ENCODE measurements at places on chromosomes 2 and 18. TPM values are rescaled to one million over a fixed set of nuclear protein-coding genes. Genes with fewer than 3 reads are reported as not detected.

Gene NLRC4
- polyA plus RNA-seq = 7.3 TPM

Gene TGFA
- 2.0 TPM for polyA plus RNA-seq

Gene RIT2
- not detected for polyA plus RNA-seq

Gene XDH
- 0.02 TPM for polyA plus RNA-seq

Gene TMEM200C
- polyA plus RNA-seq = 0.19 TPM

Gene MATN3
- 0.07 TPM for polyA plus RNA-seq

Gene SIX3
- polyA plus RNA-seq = 0.03 TPM

Gene SCG2
- 0.17 TPM for polyA plus RNA-seq

Gene CIAO1
- 31.3 TPM for polyA plus RNA-seq

Gene DQX1
- polyA plus RNA-seq = 0.11 TPM

DNA sequence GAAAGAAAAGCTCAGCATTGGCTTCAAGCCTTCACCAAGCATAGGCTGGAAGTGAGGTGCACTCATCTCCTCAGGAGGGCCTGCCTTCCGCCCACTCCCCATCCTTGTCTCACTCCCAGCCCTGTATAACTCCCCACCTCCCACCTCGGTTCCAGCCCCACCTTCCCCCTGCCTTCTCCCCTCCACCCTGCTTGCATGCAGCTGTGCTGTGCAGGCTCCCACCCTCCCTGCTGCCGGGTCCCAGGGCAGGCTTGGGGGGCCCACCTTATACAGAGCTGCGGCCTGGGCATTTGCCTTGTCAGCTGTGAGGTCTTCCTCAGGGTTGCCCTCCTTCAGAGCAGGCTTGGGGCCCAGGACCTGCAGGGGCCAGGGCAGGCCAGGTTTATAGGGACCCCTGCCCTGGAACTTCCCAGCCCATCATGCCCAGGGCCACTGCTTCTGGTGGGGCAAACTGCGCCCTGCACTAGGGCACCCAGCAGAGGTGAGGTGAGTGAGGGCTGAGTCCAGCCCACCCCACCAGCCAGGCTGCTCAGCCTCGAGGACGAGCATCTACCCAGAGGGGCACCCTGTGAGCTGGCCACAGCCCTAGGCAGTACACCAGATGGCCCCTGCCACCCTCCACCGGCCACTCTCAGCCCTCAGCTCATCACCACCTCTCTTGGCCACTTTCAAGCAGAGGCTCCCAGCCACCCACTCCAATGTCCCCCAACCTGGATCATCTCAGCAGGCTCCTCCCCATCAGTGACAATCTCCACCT lies 11.6 kb downstream of the CAPG start:
- peak; percentile 59 for DNase-seq

GRCh38 chr2:236733156-236733555 lies 163.5 kb downstream of the ACKR3 start:
- no peak for DNase-seq

DNA sequence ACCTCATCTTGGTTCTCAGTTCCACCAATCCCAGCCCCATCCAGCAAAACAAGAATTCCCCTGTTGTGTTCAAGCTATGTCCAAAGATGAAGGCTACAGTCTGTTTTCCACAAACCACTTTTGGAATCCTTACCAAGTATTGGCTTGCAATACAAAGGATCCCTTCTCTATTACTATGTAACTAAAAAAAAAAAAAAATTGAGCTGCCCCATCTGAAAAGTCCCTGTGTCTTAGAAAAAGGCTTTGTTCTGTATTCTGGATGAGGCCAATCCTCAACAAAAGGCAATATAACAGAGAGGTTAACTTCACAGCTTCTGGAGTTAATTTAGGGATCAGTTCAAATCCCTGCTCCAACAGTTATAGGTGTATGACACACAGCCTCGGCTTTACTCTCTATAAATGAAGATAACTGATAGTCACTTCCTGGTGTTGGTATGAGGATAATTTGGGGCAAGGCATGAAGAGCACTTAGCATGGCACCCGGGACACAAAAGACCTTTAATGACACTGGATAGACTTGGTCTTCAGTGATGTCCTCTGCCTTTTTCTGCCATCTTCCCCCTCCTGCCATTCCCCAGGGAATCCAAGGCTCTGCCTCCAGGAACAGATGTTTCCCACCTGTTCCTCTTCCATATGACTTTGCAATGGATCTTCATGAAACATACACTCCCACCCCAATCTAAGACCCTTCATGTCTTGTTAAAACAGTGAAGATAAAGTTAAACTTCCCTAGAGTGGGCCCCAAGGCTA lies 61.2 kb upstream of the ATL2 start:
- DNase-seq = no peak

DNA sequence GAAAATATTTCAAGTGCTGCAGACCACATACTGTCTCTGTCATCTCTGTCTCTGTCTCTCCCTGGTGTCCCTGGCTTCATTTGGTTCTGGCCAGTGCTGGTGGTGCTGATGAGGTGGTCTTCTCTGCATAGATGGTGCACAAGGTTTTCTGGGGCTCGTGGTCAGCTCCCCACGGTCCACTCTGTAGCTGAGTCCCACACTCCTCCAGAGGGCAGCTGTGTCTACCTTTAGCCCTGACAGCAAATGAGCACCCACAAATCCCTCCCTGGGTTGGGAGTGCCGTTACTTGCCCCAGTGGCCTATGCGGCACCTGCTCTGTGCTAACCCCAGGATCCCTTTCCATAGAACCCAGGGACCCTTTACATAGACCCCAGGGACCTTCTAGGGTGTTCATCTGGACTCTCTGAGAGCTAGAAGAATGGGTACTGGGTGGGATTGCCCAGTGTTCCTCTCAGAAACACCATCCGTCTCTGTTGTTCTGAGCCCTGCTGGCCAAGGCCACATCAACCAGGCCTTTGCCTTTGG lies 129.3 kb downstream of the CAPN13 start:
- no peak for DNase-seq

- no peak for DNase-seq
Measured at GRCh38 chr2:15814403-15814802, 125.9 kb upstream of the MYCN start.

GRCh38 chr18:8948471-8949149 lies 153.9 kb upstream of the NDUFV2 start:
- DNase-seq = no peak

GRCh38 chr2:48540237-48540935 lies 10.4 kb downstream of the STON1 start:
- no peak for DNase-seq

DNA sequence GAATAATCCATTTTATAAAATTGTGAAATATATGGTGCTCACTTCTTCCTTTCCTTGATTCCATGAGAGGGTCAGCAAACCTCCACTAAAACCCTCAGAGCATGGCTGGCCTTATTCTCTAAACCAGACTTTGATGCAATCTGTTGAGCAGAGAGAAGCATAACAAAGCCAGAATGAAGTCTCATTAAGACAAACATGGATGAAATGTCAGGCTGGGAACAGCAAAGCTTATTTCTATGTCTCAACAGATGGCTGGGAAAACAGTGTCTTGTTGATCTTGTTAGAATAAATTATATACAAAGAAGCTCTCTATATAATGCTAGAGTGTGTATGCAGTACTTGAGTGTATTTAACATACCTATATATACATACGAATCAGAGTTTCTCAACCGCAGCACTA lies 227.1 kb upstream of the LYPD1 start:
- no peak for DNase-seq

GRCh38 chr2:217016796-217017419 lies 157.0 kb upstream of the TNP1 start:
- DNase-seq = no peak

DNA sequence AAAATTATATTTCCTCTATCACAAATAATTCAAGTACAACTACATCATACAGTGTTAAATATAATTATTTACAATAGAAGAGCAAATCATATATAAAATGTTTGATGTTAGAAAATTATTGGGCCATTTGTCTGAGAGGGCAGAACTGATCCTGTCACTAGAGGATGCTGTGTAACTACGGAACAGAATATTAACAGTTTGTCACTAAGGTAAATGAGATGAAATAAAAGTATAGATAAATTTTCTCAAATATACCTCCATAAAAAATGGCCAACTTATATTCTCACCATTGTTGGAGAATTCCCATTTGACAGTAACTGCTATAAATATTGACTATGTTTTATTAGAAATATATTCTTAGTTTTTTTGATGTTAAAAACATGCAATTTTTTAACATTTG lies 1067.4 kb upstream of the DDX18 start:
- no peak for DNase-seq

DNA sequence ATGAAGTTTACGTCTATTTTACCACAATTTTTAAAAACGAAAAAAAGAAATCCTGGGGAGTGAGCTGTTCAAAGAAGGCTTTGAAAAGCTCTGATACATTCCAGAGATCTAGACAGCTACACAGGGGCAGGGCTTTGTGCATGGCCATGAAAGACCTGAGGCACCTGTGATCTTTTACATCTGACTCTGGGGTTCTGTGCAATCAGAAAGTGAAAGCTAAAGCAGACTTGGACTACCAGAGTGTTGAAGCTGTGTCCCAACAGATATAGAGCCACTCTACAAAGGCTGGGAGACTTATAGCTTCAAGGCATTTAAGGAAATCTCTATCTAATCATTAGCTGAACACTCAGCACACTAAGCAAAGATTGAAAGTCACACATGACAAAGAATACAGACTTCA lies 34.1 kb downstream of the PARD6G start:
- DNase-seq = no peak

GRCh38 chr2:39145906-39146421 lies 25.1 kb upstream of the SOS1 start:
- no peak for DNase-seq

DNA sequence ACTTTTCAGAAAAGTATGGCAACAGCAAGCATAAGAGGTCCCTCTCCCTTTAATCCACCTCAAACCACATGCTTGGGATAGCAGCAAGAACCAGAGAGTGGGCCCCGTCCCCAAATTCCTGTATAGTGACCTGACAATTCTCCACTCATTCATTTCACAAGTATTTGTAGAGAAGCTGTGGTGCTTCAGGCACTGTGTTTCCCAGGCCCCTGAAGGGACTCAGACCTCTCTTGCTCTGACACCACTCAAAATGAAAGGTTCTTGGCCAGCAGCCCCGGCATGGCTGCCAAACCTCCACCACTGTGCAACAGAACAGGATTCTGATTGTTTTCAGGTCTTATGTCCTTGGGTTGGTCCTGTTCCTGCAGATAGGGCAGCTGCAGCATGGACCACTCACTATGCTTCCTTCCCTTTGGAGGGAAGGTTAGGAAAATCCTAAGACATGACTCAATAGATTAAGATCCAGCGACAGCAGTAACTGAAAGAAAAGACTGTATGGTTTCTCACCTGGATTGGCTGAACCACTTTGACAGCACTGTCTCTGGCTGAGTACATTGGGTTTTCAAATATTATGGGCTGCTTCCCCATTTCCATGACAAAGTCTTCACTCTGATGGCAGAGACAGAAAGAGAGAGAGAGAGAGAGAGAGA lies 67.6 kb downstream of the DHRS9 start:
- DNase-seq = no peak

- DNase-seq = no peak
Measured at GRCh38 chr2:27018142-27018541, 14.6 kb upstream of the TMEM214 start.

DNA sequence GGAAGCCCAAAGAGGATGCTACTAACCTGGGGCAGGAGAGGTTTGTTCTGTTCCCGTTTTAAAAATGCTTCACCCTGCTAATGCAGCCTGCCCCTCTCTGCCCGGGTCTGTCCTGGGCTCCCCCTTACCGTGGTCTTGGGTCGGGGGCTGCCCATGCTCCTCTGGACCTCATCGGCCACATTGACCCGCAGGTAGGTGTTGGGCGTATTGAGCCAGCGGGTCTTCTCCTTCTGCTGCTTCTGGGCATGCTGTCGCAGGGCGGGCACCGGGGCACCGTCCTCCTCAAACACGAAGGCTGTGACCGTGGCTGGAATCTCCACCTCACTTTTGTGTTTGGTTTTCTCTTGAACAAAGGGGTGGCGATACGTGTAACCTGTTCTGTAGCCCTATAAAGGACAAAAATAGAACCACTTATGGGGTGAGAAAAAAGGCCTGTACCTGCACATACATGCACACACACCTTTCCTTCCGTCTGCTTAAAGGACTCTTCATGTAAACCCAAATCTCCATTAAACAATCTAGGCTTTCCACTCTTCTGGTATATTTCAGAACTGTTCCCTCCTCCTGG lies 89.3 kb downstream of the ADD2 start:
- DNase-seq = peak; percentile 60

- DNase-seq = no peak
Measured at GRCh38 chr2:144166743-144167142, 353.2 kb downstream of the ZEB2 start.

- DNase-seq = peak; percentile 89
Measured at GRCh38 chr2:225660262-225661131, 261.0 kb downstream of the NYAP2 start.

DNA sequence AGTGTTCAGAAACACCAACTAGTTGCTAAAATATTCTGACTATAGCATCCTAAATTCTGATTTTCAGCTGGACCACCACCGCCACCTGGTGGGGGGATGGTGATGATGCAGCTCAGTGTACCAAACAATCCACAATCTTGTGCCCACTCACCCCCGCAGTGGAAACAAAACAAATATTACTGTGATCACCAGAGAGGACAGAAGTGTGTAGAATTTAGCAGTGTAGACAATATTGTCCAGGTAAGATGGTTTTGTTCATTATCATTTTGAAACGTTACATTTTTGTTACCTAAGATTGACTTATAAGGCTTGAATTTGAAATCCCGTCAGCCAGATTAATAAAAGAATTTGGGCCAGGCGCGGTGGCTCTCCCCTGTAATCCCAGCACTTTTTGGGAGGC lies 31.7 kb upstream of the UBXN4 start:
- DNase-seq = peak; percentile 82

DNA sequence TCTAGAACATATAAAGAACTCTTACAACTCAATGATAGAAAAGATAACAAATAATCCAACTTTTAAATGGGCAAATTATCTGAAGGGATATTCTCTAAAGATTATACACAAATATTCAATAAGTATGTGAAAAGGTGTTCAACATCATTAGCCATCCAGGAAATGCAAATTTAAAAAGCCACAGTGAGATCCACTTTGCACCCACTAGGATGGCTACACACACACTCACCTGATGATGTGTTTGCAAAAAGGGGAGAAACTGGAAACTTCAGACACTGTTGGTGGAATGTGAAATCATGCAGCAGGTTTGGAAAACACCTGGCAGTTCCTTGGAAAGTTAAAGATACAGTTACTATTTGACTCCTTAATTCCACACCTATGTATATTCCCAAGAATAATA lies 87.2 kb upstream of the GYPC start:
- no peak for DNase-seq

DNA sequence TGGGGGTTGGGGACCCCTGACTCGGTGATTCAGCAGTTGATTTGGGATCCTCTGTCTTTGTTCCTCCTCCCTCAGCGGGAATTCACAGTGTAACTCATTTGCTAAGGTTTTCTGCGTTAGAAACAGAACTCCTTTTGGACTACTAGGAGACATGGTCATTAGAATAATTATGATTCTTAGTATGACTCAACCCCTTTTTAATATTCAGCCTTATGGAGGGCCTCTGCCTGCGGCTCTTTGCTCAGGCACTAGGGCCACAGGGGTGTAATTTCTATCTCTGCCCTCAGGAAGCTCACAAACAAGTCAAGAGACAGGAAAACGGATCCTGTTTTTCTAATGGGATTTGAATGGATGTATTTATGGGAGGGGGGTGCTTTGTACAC lies 117.4 kb downstream of the SPTBN1 start:
- no peak for DNase-seq

GRCh38 chr2:235936493-235936892 lies 231.7 kb downstream of the GBX2 start:
- DNase-seq = no peak

Measured in spleen (tissue), 13 donors.